ENCODE measurements at places on chromosomes 5 and 9.

- DNase-seq = no peak
Observed at GRCh38 chr5:151456321-151456940, 9.0 kb downstream of the SLC36A1 start.

DNA sequence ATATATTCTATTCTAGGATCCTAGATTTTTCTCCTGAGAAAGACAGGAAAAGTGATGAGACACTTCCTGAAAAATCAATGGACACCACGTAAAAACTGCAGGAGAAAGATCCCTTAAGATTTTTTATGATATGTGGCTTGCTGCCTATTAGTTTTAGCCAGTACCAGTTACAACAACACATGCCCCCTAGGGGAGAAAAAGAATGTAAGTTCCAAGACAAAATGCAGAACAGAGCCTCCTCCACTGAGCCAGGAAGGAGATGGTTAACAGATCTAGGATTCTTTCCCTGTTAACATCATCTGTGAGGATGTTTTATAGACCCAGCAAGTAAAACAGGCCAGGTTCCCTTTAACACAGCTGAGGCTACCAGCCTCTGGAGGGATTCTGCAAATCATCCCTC is 574.7 kb downstream of the TLE4 start:
- no peak for DNase-seq

- DNase-seq = no peak
Observed at GRCh38 chr9:69215774-69216485, 41.9 kb downstream of the TJP2 start.

GRCh38 chr5:147666419-147666818 is 116.1 kb downstream of the JAKMIP2 start:
- DNase-seq = no peak

DNA sequence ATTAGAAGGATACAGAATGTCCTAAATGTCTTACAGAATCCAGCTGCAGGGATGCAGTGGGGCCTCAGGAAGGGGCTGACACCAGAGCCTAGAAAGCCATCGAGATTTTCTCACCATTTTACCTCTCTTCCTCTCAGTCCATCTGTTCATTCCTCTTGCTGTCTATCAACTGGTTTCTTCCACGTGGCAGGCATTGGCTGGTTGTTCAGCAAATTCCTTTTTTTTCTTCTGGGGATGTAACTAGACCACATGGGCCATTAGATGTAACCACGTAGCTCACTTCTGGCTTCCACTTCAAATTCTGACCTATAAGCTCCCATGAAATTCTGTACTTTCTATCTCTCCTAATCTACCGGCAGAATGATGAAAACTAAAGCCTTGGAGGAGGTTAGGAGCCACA is 93.6 kb upstream of the MTAP start:
- DNase-seq = no peak

- no peak for DNase-seq
Observed at GRCh38 chr9:126298063-126298801, 28.4 kb upstream of the MVB12B start.

DNA sequence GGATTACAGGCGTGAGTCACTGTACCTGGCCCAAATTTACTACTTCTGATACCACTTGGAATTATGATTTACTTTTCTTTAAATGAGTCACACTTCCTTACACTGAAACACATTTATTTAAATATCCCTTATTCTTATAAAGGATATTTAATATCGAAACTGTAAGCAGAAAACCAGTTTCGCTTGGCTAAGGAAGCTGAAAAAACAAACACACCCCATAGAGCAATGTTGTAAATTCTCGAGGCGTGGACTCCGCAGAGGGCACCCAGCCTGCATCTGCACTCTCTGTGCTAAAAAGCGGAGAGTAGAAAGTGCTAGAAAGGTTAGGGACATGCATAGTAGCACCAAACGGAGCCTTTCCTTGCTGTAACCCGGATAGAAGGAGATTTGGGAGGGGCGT is 86.5 kb downstream of the HMCN2 start:
- DNase-seq = no peak

DNA sequence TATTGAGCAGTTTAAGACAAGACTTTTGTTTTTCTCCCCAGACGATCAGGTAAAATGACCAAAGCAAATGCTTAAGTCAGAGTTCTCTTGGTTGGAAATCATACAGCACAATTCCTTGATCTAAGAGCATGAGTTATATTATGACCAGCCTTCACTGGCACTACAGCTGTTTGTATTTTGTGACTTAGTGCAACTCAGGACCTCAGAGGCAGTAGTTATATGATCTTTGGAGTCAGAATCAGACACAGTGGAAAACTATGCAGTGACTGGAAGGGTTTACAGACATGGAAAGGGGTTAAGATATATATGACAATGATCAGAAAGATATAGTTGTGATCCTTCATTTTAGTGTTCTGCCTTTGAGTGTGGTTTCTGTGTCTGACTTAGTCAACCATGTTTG is 24.3 kb downstream of the RAD23B start:
- no peak for DNase-seq

DNA sequence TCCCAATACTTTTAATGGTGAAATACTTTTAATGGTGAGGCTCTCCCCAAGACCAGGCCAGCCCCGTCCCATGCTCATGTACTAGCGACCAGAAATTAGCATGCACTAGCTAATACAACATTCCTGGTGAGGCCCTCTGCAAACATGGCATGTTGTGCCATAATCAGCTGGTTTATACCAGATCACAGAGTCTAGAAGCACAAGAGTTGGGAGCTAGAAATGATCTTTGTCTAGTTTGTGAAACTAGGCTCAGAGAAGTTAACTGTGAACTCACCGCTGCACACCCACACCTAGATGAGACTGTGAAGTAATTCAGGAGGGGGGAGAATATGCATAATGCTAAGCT is 37.4 kb downstream of the MTMR12 start:
- no peak for DNase-seq

DNA sequence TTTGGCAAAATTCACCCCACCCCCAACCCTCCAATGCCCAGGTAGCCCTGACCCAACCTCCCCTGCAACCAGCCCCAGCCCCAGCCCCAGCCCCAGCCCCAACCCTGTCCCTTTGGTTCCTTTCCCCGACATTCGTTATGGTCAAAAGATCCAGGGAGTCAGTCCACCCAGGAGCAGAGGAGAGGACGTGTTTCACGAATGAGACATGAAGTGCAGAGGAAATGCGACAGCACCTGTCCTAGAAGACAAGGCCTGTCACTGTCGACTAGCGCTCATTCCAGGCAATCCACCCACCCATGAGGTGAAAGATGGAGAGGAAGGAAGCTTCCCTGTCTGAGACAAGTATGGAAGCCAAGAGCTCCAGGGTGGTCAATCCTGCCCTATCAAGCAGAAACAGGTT is 485.0 kb downstream of the SPATA31A7 start:
- DNase-seq = no peak

GRCh38 chr5:133950821-133951612 is 17.4 kb downstream of the C5orf15 start:
- DNase-seq = no peak

GRCh38 chr5:9331372-9331771 is 214.5 kb downstream of the SEMA5A start:
- DNase-seq = no peak

DNA sequence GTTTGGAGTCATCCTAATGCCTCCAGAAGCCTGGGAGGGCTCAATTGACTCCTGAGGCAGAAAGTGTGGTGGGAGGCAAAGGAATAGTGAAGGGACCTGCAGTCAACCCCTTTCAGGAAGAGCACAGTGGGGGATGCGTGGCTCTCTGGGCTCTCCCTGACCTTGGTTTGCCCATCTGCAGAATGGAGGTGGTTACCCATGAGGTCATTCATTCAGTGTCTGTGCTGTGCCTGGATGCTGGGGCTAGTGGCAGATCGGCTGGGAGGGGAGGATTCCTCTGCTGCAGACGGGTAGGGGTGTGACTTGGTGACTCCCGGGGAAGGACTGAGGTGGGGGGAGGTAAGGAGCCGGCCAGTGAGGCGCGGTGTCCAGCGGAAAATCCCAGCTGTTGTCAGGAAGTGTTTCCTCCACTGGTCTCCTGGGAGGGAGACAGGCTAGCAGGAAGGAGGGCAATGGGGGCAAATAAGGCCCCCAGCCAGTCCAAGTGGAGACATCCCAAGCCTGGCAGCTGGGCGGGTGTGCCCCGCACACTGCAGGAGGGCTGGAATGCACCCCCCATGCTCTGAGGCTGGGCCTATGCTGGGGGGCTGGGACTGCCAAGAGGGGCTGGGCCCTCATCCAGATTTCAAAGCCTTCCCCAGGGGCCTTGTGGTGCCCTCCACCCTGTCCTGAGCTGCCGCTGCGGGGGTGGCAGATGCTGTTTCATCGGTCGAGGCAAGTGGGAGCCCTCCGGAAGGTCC is 10.9 kb downstream of the CXXC5 start:
- no peak for DNase-seq

DNA sequence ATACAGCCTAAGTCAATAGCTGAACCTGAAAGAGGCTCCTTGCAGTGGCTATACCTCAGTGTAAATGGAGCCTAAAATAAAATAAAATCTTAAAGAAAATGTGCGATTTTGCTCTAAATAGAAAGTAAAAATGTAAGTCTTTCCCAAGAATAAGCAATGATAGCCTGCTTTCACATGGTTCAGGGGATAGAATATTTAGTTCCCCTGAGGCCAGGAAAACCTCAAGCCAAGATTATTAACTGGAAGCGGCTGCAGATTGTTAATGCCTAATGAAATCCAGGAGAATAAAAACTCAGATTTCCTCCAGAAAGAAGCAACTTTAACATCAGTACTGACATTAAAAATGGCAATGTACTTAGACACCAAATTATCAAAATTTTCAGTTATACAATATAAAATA is 463.7 kb downstream of the CYLC2 start:
- no peak for DNase-seq

- no peak for DNase-seq
Observed at GRCh38 chr5:72624641-72625236, 117.5 kb upstream of the ZNF366 start.

GRCh38 chr5:140295414-140295813 is 7.5 kb downstream of the PFDN1 start:
- DNase-seq = no peak

DNA sequence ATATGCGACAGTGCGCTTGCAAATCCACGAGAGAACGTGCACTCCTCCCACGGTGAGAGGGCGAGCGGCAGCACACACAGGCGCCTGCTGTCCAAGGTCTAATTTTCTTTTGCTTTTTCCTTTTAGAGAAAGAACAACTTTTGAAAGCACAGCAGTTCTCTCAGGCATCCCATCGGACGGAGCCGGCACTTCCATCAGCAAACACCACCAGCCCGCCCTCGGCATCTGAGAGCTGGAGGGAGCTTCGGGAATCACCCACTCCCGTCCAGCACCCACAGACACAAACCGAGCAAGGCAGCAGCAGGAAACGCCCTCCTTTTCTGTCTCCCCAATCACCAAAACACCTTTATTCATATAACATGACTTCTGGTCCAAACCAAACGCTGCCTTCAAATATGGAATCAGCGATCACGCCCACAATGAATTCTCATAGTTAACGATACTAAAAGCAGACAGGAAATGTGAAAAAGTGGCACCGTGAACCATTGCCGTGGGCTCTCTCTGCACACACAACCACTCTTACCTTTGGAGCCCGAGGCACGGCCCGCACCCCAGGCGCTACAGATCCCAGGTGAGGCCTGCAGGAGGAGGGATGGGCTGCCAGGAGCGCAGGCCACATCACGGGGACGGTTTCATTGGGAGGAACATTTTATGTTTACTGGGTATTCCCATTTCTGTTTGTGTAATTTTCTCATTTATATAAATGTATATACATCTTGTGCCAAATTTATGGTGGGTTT is 14.2 kb downstream of the LPCAT1 start:
- DNase-seq = no peak

GRCh38 chr5:119212026-119212425 is 141.1 kb downstream of the DMXL1 start:
- no peak for DNase-seq

Measured in stimulated activated CD4-positive, alpha-beta T cell treated with anti-CD3 and anti-CD28 coated beads, Interleukin-2, amount 100 ng/mL, for 24 hours (primary cell).